ENCODE measurements at places on chromosomes 2 and 18.

DNA sequence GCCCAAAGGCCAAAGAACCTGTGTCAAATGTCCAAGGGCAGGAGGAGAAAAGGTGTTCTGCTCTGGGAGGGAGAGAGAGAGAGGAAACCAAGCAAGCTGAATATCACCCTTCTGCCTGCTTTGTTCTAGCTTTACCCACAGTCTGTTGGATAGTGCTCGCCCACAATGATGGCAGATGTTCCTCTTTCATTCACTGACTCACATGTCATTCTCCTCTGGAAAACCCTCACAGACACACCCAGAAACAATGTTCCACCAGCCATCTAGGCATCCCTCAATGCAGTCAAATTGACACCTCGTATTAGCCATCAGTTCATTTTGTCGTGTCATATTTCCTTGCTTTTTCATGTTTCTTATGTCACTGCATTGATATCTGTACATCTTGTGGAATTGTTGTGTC is 150.3 kb downstream of the UBR3 start:
- H3K4me3 ChIP-seq: no peak overlapping the region
- peaks cover 6% of the 10 kb centered on the region for H3K36me3 ChIP-seq
- peaks cover 5% of the 10 kb centered on the region for H3K4me1 ChIP-seq
- no peak overlapping the region for H3K27ac ChIP-seq
- H3K27me3 ChIP-seq: no peaks in the 10 kb centered on the region

- H3K27ac ChIP-seq: no peak overlapping the region
- no peaks in the 10 kb centered on the region for H3K36me3 ChIP-seq
- peaks cover 7% of the 10 kb centered on the region for H3K4me1 ChIP-seq
- H3K4me3 ChIP-seq: peak overlapping the region; percentile 28
- H3K27me3 ChIP-seq: peaks cover 20% of the 10 kb centered on the region
Measured at GRCh38 chr18:55489034-55489986, 98.7 kb downstream of the TCF4 start.

GRCh38 chr2:233072838-233073237 is 12.7 kb downstream of the INPP5D start:
- no peak for DNase-seq
- no peak overlapping the region for H3K27ac ChIP-seq
- H3K4me1 ChIP-seq: peaks cover 29% of the 10 kb centered on the region
- peaks cover 7% of the 10 kb centered on the region for H3K36me3 ChIP-seq

GRCh38 chr2:209114588-209115240 is 309.1 kb upstream of the MAP2 start:
- no peaks in the 10 kb centered on the region for H3K36me3 ChIP-seq
- no peaks in the 10 kb centered on the region for H3K27me3 ChIP-seq
- DNase-seq: no peak
- H3K27ac ChIP-seq: no peak overlapping the region
- no peak overlapping the region for H3K4me3 ChIP-seq

- H3K36me3 ChIP-seq: no peaks in the 10 kb centered on the region
- peak overlapping the region; percentile 71 for H3K4me3 ChIP-seq
- H3K27ac ChIP-seq: peak overlapping the region; percentile 43
- DNase-seq: peak; percentile 34
- peaks cover 13% of the 10 kb centered on the region for H3K27me3 ChIP-seq
- H3K4me1 ChIP-seq: peaks cover 6% of the 10 kb centered on the region
Measured at GRCh38 chr2:91477731-91478672, 2786.5 kb downstream of the RPIA start.

- H3K4me1 ChIP-seq: peaks cover 14% of the 10 kb centered on the region
- H3K36me3 ChIP-seq: peaks cover 4% of the 10 kb centered on the region
- no peak for DNase-seq
Measured at GRCh38 chr2:162092658-162093556, 18.9 kb upstream of the DPP4 start.

DNA sequence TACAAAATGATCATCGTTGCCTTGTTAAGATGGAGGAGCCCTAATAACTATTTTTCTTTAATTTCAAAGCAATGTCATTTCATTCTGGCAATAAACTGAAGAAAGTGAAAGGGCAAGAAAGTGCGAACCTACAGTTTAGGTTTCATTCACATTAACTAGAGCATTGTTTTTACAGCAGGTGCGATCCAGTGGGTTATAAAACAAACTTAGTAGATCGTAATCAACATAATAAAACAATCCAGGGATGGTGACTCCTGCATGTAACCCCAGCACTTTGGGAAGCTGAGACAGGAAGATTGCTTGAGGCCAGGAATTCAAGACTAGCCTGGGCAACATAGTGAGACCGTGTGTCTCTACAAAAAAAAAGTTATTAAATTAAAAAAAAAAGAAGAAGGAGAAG is 51.1 kb downstream of the AP1S3 start:
- DNase-seq: no peak
- H3K36me3 ChIP-seq: peaks cover 9% of the 10 kb centered on the region
- no peak overlapping the region for H3K4me3 ChIP-seq

- H3K27me3 ChIP-seq: no peaks in the 10 kb centered on the region
- no peak overlapping the region for H3K27ac ChIP-seq
- DNase-seq: no peak
- no peaks in the 10 kb centered on the region for H3K36me3 ChIP-seq
- H3K4me3 ChIP-seq: no peak overlapping the region
Measured at GRCh38 chr2:97963880-97964279, 31.9 kb downstream of the TMEM131 start.

- no peaks in the 10 kb centered on the region for H3K27me3 ChIP-seq
- no peak overlapping the region for H3K4me3 ChIP-seq
- no peak overlapping the region for H3K27ac ChIP-seq
- no peaks in the 10 kb centered on the region for H3K36me3 ChIP-seq
Measured at GRCh38 chr2:79717364-79718007, 204.6 kb downstream of the CTNNA2 start.

Measured in T-helper 17 cell (primary cell).